IPS DF 6.9 (cell line): ENCODE measurements at places on chromosomes 2 and 18.

- DNase-seq = no peak
These were observed 204.4 kb upstream of the TWIST2 start for GRCh38 chr2:238643400-238643907.

DNA sequence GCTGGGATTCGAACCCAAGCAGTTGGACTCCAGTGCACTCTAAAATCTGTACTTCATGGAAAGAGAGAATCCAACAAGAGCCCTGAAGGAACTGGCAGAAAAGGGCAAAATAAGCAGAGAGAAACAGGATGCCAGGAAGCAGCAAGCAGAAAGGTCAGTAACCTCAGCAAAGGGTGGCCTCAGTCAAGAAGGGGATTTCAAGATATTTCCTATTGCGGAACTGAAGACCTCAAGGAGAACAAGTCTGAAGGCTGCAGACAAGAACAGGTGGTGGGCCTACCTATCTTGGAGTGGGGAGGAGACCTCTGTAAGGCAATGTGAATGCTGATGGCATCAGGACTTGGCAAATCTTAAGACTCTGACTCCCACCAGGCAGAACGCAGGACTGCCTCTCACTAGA is 20.1 kb upstream of the MREG start:
- no peak for DNase-seq

GRCh38 chr2:100334929-100335328 is 12.6 kb upstream of the LONRF2 start:
- DNase-seq = no peak

- no peak for DNase-seq
These were observed 22.0 kb upstream of the RPL31 start for GRCh38 chr2:100980046-100980445.

DNA sequence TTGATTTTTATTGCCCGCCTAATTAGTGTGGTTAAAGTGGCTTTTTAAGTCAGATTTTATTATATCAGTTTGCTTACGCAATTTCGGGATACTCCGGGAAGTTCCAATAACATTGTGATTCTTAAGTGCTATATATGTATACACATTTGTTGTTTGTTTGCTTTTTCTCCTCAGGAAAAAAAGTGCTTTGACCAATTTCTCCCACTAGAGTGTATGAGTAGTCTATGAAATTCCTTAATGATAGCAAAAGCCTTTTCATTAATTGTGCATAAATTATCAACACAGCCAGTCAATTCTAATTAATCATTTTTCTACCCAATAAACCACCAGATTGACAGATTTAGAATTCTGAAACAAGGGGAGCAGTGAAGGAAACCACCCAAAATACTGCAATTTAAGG is 172.2 kb downstream of the DPP10 start:
- DNase-seq = no peak

DNA sequence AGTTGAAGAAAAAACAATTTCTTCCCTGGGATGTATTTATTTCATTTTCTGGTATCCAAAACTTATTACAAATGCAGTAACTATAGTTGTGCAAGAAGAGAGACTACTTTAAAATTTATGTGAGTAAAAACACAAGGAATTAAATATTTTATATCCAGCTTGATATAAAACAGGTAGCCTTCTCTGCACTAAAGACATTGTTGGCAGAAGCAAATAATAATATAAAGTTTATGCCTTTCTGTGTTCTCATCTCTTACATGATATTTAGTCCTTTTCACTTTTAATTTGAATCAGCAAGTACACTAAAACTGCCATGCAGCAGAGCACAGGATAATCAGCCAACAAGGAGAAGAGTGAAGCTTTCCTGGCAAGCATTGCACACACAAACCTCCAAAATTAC is 352.7 kb downstream of the ARL6IP6 start:
- no peak for DNase-seq
